GM23248 (cell line): ENCODE measurements at places on chromosomes 5 and 9. TPM values are rescaled to one million over a fixed set of nuclear protein-coding genes. Genes with fewer than 3 reads are reported as not detected.

- peak overlapping the region; percentile 76 for H3K4me3 ChIP-seq
- DNase-seq: peak; percentile 88
- peak overlapping the region; percentile 62 for H3K27ac ChIP-seq
- H3K4me1 ChIP-seq: peaks cover 14% of the 10 kb centered on the region
- H3K27me3 ChIP-seq: no peaks in the 10 kb centered on the region
These were observed 23.4 kb downstream of the HNRNPK start for GRCh38 chr9:83956436-83957247.

- no peak overlapping the region for H3K4me3 ChIP-seq
- DNase-seq: peak; percentile 57
- peaks cover 51% of the 10 kb centered on the region for H3K4me1 ChIP-seq
These were observed 11.9 kb downstream of the ROPN1L start for GRCh38 chr5:10453545-10453944.

- peaks cover 53% of the 10 kb centered on the region for H3K36me3 ChIP-seq
- H3K4me1 ChIP-seq: no peaks in the 10 kb centered on the region
- H3K27me3 ChIP-seq: no peaks in the 10 kb centered on the region
- no peak overlapping the region for H3K4me3 ChIP-seq
These were observed 6.5 kb upstream of the FBXO10 start for GRCh38 chr9:37582548-37583157.

DNA sequence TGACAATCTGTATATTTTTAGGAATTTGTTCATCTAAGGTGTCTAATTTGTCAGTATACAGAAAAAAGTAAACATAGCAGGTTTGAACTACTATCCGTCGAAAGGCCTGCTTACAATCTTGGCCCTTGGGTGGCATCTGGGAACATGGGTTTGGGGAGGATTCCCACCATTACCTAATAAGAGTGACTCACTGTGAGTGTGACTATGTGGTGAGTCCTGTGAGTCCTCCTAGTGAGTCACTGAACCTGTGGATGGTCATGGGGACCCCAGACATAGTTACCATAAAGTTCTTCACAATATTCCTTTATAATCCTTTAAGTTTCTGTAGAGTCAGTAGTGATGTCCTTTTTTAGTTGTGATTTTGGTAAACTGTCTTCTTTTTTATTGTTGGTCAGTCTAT, 37.0 kb downstream of the RNF130 start:
- H3K4me3 ChIP-seq: no peak overlapping the region
- H3K4me1 ChIP-seq: no peaks in the 10 kb centered on the region
- H3K36me3 ChIP-seq: peaks cover 9% of the 10 kb centered on the region
- DNase-seq: peak; percentile 49

DNA sequence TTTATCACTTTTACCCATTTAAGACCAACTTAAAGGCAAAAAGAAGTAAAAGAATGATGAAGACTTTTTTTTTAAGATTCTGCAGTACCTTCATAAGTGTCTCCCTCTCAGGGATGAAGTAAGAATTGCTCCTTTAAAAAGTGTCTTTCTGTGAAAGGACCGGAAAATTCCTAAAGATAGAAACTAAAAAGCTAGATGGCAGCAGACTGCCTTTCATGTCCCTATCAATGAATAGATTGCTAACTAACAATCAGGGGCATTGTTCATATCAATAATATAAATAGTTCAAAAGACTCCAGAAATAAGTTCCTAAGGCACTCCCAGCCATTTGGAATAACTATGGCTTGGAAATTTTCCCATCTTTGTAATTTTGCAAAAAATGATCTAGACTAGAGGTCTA, 558.0 kb downstream of the PDE4D start:
- H3K36me3 ChIP-seq: no peaks in the 10 kb centered on the region
- H3K4me3 ChIP-seq: no peak overlapping the region
- H3K27me3 ChIP-seq: peaks cover 5% of the 10 kb centered on the region; the same call in 1 of the 2 replicates

GRCh38 chr9:10855847-10856246, 243.0 kb upstream of the PTPRD start:
- H3K27me3 ChIP-seq: no peaks in the 10 kb centered on the region
- no peak overlapping the region for H3K4me3 ChIP-seq

- no peak overlapping the region for H3K27ac ChIP-seq
- no peak overlapping the region for H3K4me3 ChIP-seq
- no peaks in the 10 kb centered on the region for H3K36me3 ChIP-seq
- DNase-seq: peak; percentile 60
- no peaks in the 10 kb centered on the region for H3K27me3 ChIP-seq
These were observed 97.1 kb upstream of the CDH6 start for GRCh38 chr5:31096238-31096865.

DNA sequence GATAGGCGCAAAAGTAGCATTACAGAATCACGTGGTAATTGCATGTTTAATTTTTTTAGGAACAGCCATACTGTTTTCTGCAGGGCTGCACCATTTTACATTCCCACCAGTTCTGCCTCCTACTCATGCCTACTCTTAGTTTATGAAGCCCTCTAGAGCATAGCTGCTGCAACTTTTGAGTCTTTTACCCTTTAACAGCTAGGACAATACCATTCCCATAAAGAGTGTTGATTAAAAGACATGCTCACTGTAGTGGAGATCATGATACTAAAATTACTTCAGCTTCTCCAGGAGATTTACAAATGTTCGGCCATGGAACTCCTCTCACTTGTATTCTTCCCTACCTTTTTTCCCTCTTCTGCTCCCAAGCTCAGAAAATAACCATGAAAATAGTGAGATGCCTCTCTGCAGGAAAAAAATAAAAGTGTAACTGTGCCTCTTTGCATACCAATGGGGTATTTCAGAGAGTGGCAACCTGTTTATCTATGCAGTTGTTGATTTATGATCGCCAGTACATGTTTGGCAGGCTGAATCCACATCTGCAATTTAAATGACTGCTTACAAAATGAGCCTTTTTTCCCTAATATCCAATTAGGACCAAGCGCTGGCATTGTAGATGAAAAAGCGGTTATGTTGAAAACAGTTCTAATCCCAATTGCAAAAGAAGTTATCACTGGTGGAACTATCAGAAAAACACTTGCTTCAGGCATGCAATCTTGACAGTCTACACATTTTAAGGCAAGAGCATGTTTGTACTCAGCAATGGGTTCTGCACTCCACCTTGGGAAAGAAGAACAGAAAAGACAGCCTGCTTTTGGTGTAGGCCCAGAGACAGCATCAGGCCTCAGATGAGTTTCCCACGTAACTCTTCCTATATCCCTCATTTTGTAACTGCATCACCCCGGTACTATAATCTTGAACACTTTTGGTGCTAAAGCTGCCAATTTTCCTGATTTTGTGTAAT, 131.1 kb downstream of the ADAMTSL1 start:
- DNase-seq: no peak
- H3K27me3 ChIP-seq: no peaks in the 10 kb centered on the region
- H3K4me1 ChIP-seq: peaks cover 28% of the 10 kb centered on the region
- H3K36me3 ChIP-seq: peaks cover 20% of the 10 kb centered on the region

- no peaks in the 10 kb centered on the region for H3K36me3 ChIP-seq
- H3K27me3 ChIP-seq: peaks cover 12% of the 10 kb centered on the region; the same call in 1 of the 2 replicates
- no peak overlapping the region for H3K4me3 ChIP-seq
- no peaks in the 10 kb centered on the region for H3K4me1 ChIP-seq
- DNase-seq: no peak
These were observed 147.8 kb downstream of the CACNA1B start for GRCh38 chr9:138025417-138025816.

GRCh38 chr5:114266374-114266773, 95.5 kb upstream of the KCNN2 start:
- no peak overlapping the region for H3K4me3 ChIP-seq
- H3K27ac ChIP-seq: no peak overlapping the region
- no peaks in the 10 kb centered on the region for H3K36me3 ChIP-seq
- H3K27me3 ChIP-seq: no peaks in the 10 kb centered on the region
- H3K4me1 ChIP-seq: no peaks in the 10 kb centered on the region

DNA sequence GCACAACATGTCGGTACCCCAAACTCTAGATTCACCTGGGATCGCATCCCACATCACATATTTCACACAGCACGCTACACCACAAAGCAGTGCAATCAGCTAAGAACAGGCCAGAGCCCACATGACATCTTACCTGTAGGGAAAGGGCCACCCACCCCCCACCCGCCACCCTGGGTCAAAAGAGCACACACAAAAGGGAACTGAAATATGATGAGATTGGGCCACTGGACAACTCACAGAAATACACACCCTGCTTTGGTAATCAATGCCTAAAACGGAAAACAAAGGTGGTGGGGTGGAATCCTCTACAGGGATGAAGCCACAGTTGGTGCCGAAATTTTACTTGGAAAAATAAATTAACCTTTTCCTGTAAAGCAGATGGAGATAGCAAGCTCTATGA, 13.1 kb downstream of the RETREG1 start:
- H3K36me3 ChIP-seq: no peaks in the 10 kb centered on the region
- H3K4me3 ChIP-seq: no peak overlapping the region
- H3K27me3 ChIP-seq: peaks cover 9% of the 10 kb centered on the region

DNA sequence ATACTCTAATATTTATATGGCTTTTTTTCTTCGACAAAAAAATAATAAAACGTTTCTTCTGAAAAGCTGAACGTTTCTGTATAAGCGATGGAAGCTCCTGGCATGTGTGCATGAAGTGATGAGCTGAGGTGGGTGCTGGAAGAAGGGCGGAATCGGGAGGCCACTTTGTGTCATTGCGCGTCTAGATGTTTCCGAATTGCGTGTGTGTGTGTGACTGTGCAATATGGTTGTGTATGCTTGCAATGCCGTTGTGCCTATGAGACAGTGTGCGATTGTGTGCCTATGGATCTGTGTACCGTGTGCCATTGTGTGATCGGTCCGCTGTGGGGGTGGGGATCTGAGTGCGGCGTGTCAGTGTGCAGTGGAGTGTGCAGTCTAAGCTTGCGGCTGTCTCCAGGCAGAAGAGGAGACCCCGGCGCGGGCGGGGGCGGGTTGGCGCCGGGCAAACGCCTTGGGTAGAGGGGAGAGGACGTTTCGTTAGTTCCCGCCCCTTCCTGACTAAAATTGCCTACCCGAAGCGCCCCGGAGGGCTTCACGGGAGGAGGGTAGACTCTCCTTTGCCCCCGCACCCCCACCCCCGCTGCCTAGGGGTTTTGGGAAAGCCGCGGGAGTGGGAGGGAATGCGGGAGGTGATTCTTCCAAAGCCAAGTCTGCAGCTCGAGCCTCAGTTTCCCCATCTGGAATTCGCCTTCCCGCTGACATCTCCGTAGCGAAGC, 24.2 kb downstream of the PCDHGC5 start:
- 0 out of 2 replicates have a peak, but pooled peaks cover 3% of the 10 kb centered on the region for H3K36me3 ChIP-seq
- peak overlapping the region; percentile 69 for H3K4me3 ChIP-seq
- H3K27ac ChIP-seq: peak overlapping the region; percentile 94
- H3K4me1 ChIP-seq: peaks cover 75% of the 10 kb centered on the region

DNA sequence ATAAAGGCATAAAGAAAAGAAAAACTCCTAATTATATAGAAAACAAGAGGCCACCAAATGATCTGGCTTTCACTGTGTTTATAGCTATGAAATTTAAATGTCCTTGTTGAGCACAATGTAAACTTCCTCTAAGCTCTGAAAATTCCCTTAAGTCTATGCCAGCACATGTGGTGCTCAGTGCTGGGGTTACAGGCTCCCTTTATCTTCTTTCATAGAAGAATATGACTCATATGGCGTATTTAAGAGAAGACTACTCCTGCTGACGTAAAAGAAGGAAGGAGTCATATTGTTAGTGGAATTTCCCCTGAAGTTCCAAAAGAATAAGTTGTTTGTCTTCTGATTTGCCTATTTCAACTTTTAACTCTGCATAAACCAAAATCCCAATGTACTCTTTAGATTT, 30.4 kb downstream of the RNF145 start:
- H3K4me1 ChIP-seq: peaks cover 78% of the 10 kb centered on the region
- DNase-seq: peak; percentile 99
- no peaks in the 10 kb centered on the region for H3K27me3 ChIP-seq
- peak overlapping the region; percentile 96 for H3K27ac ChIP-seq
- H3K36me3 ChIP-seq: peaks cover 32% of the 10 kb centered on the region

DNA sequence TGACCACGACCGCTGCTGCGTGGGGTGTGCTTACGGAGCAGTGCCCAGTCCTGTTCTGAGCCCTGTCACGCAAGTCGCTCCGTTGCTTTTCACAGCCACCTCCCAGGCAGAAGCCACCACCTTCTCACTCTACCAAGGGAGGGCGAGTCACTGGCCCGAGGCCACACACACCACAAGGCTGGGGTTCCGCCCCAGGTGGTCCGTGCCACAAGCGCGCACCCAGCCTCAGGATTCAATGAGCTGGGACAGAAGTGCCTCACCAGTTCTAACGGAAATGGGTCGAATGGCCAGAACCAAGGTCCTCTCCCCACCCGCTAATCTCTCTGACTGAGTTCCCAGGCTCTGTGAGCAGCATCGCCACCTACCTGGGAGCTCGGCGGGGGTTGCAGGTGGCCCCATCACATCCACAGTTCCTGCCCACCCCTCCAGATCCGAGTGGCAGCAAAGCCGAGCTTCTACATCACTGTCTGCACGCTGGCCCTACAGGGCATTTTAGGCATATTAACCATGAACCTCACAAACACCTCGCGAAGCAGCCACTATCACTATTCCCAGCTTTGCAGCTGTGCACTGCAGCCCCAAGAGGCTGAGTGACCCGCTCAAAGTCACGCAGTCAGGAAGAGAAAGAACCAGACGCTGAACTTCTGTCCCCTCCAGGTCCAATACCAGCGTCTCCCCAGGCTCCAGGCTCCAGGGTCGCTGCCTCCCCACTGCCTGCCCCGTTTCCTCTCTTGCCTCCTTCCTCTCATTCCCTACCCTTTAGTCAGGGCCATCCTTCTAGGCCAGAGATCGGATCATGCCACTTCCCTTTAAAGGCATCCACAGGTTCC, 92.1 kb upstream of the PHYKPL start:
- H3K27ac ChIP-seq: no peak overlapping the region
- no peaks in the 10 kb centered on the region for H3K27me3 ChIP-seq

GRCh38 chr5:82365744-82366228, 87.6 kb upstream of the RPS23 start:
- H3K4me3 ChIP-seq: no peak overlapping the region
- 0 out of 2 replicates have a peak overlapping the region, but pooled peaks have one; percentile 12 for H3K27ac ChIP-seq
- peaks cover 17% of the 10 kb centered on the region for H3K4me1 ChIP-seq
- peak; percentile 78 for DNase-seq

- H3K27ac ChIP-seq: no peak overlapping the region
- H3K4me3 ChIP-seq: no peak overlapping the region
- H3K4me1 ChIP-seq: no peaks in the 10 kb centered on the region
- peaks cover 19% of the 10 kb centered on the region; the same call in 1 of the 2 replicates for H3K27me3 ChIP-seq
- no peak for DNase-seq
These were observed 220.9 kb upstream of the DAP start for GRCh38 chr5:10981932-10982331.

GRCh38 chr9:130334915-130335314, 69.4 kb downstream of the HMCN2 start:
- H3K27me3 ChIP-seq: peaks cover 13% of the 10 kb centered on the region
- no peak overlapping the region for H3K27ac ChIP-seq
- no peaks in the 10 kb centered on the region for H3K36me3 ChIP-seq
- H3K4me1 ChIP-seq: no peaks in the 10 kb centered on the region
- no peak overlapping the region for H3K4me3 ChIP-seq

The MEIKIN gene
- total RNA-seq: not detected in 2 replicates

The HCN1 gene
- not detected in 2 replicates for total RNA-seq

The SEC24A gene
- total RNA-seq: 32.0 and 41.7 TPM in 2 replicates

The GRM6 gene
- not detected in 2 replicates for total RNA-seq
